ENCODE measurements at places on chromosomes 16 and 17.

GRCh38 chr17:29734640-29735039 lies 111.9 kb upstream of the CORO6 start:
- DNase-seq, result no peak
- H3K4me1 ChIP-seq, result no peaks in the 10 kb centered on the region
- no peak overlapping the region for H3K27ac ChIP-seq
- H3K36me3 ChIP-seq, result no peaks in the 10 kb centered on the region

DNA sequence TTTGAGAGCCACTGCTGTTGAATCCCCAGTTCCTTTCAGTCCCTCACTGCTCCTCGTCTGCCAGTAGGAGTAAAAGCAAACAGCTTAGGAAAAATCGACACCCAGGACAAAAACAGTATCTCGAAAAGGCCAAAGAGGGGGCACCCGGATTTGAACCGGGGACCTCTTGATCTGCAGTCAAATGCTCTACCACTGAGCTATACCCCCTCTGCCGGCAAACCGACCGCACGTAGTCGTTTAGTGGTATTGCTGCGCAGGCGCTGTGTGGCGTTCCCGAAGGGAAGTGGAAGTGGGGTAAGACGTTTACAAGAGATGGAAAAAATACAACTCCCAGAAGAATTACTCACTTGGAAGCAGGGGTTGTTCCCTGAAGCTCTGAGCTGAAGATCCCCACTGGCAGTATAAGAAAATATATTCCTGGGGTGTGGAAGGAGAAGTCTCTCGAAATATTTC lies 2.2 kb upstream of the PLXDC1 start:
- H3K36me3 ChIP-seq, result no peaks in the 10 kb centered on the region
- peak overlapping the region; percentile 87 for H3K4me3 ChIP-seq
- peak overlapping the region; percentile 62 for H3K27ac ChIP-seq
- peak; percentile 71 for DNase-seq
- peaks cover 13% of the 10 kb centered on the region for H3K27me3 ChIP-seq

DNA sequence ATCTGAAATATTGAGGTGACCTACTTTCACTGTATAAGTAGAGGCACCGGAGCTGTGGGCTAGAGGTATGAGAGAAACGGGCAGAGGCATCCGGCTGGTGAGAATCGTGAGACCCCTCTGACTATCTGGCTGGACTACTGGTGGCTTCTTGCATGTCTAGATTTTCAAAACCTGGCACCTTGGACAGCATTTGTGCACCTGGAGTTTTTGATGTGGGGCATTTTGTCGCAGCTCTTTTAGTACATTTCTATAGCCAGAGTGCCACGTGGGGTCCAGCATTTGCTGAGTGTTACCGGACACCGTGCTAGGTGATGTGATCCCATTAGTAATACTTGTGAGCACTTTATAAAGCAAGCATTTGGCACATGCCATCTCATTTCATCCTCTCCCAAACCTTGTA lies 32.6 kb upstream of the SHISA9 start:
- no peaks in the 10 kb centered on the region for H3K4me1 ChIP-seq
- DNase-seq, result no peak
- no peaks in the 10 kb centered on the region for H3K36me3 ChIP-seq
- no peak overlapping the region for H3K4me3 ChIP-seq
- no peak overlapping the region for H3K27ac ChIP-seq
- no peaks in the 10 kb centered on the region for H3K27me3 ChIP-seq

DNA sequence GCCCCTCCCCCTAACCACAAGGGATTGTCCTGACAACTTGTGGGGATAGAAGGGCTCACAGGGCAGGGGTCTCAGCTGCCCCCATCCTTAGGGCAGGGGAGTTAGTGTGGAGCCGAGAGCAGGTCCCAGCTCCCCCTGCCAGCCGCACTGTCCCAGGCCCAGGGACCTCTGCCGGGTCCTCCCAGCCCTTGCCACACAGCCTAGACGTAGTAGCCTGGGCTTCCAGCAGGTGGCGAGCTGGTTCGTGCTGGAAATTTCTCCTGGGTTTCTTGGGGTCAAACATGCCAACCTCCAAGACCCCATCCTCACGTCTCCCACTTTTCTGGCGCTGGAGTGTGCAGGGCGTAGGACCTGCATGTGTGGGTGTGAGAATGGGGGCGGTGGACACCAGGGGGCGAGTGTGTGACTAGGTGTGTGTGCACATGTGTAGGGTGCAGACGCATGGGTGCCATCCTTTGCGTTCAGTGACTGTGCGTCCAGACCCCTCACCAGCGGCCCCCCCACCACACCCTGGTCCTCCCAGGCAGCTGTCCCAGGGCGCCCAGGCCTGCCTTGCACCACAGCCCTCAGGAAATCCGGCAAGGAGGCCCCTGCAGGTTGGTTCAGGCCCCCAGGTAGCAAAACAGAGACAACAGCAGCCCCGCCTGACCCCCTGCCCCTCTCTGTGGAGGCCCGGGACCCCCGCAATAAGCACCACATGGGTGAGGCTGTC lies 29.5 kb downstream of the SBK1 start:
- H3K4me1 ChIP-seq, result no peaks in the 10 kb centered on the region
- no peak overlapping the region for H3K27ac ChIP-seq
- H3K36me3 ChIP-seq, result no peaks in the 10 kb centered on the region

DNA sequence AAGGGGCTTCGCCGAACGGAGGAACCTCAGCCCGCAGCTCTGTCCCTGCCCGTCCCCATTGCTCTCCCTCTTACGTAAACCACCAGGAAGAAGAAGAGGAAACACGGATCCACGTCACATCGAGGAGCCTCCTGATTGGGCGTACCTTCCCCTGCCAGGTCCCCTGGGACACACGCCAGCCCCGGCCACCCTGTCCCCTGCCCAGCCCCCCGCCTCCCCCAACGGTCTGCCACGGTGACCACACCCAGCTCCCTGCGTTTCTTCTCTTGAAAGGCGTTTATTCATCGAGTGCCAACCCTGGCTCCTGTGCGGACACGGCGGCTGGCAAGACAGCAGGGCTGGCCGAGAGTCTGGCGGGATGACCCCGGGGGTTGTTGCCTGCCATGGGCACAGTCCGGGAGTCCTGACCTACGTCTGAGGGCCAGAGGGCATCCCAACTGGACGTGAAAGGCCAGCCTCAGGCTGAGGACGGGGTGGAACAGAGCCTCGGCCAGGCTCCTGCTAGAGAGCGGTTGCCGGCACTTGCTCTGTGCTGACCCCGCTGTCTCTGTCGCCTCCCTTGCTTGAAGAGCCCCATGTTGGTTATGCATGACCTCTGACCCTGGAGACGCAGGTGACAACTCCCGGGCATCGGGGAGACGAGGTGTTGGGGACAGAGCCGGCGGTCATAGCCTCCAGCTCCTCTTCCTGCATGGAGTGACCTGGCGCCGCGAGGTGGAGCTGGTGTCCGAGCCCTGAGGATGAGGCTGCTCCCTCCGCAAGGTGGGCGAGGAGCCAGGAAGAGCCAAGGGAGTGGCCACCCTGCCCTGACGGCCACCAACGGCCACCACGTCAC lies 40.5 kb upstream of the ACSF3 start:
- H3K36me3 ChIP-seq, result no peaks in the 10 kb centered on the region
- no peaks in the 10 kb centered on the region for H3K27me3 ChIP-seq
- no peaks in the 10 kb centered on the region for H3K4me1 ChIP-seq
- H3K27ac ChIP-seq, result no peak overlapping the region
- no peak for DNase-seq

DNA sequence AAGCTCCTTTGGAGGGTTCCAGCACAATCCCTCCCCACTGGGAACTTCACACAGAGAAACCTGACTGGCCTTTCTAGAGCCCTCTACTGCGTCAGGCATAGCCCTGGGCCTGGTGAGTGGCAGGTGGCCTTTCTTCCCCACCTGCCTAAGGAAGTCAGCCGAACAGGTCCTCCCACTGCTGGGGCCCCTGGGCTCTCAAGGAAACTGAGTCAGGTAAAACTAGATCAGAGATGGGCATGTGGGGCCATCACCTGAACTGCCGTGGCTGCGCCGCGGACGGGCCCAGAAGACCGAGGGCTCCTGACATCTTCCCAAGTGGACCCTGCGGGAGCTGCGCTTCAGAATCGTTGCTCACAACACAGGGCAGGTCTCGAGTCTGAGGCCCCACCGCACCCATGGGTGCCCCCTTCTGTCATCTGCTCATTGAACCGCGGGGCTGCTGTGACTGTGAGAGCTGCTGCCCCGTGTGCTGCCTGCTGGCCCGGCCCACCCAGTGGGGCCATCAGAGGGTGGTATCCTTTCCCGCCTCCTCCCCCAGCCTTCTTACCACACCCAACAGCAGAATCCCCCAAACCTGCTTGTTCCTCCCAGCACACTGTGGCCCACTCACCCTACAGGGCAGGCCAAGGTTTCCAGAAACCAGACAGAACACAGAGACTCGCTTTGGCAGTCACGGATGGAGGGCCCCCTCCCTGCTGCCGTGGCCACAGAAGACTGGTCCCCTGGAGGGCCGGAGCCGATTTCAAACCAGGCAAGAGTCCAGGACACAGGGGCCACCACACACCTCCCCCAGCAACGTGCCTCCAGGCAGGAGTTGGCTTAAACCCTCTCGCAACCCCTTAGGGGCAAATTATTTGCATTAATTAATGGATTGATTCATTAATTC lies 81.1 kb downstream of the TBC1D16 start:
- DNase-seq, result no peak

DNA sequence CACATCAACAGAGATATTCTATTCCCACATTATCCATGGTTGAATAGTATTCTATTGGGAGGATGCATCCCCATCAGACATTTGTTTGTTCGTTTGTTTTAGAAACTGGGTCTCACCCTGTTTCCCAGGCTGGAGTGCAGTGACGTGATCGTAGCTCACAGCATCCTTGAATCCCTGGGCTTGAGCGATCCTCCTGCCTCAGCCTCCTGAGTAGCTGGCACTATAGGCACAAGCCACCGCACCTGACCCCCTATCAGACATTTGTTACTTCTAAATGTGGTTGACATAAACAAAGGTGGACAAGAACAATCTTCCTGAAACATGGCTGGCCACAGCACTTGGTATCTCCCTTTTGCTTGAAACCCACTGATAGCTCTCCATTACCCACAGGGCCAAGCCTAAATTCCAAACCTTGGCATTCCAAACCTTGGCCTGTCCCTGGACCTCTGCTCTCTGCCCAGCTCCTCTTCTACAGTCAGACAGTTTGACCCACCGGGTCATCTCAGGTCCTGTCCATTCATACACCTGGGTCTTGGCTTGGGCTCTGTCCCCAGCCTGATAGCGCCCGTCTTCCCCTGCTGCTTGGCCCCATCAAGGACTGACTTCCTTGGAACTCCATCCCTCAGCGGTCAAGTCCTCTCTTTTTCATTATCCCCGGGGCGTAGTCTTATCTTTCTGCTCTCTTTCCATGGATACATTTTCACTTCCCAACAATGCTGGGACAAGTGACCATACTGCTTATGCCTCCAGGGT lies 1.5 kb upstream of the PRR29 start:
- no peaks in the 10 kb centered on the region for H3K36me3 ChIP-seq
- no peak overlapping the region for H3K27ac ChIP-seq
- no peak overlapping the region for H3K4me3 ChIP-seq
- peaks cover 3% of the 10 kb centered on the region for H3K27me3 ChIP-seq
- H3K4me1 ChIP-seq, result peaks cover 4% of the 10 kb centered on the region
- DNase-seq, result no peak

DNA sequence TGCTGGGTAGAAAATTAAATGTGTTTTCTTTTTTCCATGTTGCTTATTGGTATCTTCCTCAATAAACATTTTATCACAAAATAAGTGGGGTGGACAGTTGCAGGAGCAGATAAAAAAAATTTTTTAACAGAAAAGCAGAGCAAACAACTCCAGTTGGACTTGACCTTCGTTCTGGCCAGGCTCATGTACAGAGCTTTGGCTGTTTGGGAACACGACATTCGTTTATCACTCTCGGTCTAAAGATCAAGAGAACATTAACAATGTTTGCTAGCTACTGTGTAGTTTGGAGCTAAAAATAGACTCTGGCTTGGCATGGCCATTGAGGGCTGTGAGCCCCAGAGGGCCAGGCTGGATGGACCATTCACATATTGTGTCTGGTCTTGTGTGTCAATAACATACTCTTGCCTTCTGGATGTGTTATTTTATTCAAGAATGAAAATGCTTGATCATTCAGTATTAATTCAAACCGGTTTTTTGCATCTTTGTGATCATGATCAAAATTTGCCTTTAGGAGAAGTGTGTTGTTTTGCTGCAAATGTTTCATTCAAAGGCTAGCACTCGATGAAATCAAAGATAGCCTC lies 56.6 kb downstream of the TMEM186 start:
- H3K4me1 ChIP-seq, result no peaks in the 10 kb centered on the region
- H3K4me3 ChIP-seq, result no peak overlapping the region
- no peaks in the 10 kb centered on the region for H3K27me3 ChIP-seq
- H3K27ac ChIP-seq, result no peak overlapping the region
- no peak for DNase-seq

DNA sequence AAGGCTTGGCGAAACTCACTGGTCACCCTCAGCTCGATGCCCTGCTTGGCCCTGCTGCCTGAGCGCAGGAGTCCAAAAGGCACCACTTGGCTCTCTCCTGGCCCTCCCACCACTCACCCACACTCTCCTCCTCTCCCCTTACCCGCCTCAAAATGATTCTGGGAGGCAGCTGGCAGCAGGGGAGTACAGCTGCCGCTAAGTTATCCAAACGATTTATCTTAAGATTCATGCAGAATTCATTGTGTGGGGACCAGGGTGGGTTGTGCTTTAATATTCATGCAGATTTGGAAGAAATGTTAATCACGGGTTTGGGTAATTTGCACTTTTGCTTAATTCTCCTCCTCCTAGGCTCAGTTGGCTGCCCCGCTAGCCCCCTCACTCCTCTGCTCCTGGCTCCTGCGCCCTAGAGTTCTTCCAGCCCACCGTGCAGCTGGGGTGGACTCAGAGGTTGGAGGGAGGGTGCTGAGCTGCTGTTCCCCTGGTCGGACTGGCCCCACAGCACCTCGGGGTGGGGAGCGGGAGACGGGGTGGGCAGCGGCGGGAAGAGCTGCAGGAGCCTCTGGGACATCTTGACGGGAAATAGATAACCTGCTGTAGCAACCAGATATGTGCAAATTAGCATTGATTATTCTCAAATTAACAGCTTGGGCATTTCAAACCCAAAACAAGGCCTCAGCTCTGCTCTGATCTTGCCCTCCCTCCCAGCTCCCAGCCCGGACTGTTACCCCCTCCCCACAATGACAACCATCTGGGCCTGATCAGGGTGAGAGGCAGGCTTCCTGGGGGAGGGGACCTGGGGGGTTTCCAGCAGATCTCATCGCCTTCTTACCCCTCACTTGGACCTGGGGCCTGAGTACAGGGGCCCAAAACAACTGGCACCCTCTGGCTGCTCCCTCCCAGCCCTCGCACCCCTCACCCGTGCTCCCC lies 122.6 kb upstream of the RPL38 start:
- H3K36me3 ChIP-seq, result no peaks in the 10 kb centered on the region
- H3K4me1 ChIP-seq, result no peaks in the 10 kb centered on the region
- DNase-seq, result no peak
- no peak overlapping the region for H3K4me3 ChIP-seq
